ENCODE measurements at places on chromosomes 12 and 14.

GRCh38 chr14:95070748-95071435, 86.4 kb downstream of the DICER1 start:
- DNase-seq: no peak

DNA sequence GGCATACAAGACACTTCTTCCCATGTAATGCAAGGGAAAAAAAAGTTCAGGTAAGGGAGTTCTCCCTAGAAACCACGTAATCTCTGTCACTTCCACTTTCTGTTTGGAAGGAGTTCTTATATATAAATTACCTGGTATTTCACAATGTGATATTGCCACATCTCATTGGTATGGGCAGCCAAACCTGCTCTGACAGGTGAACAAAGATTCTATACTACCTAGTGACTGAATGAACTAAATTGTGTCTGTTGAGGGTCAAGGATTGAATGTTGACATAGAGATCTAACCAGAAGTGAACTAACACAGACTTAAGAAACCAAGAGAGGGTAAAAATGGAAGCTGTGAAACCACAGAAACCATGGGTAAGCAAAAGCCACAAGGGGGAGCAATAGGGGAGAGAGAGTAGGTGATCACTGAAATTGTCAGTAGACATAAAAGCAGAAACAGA, 161.3 kb downstream of the RPL10L start:
- DNase-seq: no peak

GRCh38 chr12:47085815-47086252, 6.1 kb upstream of the AMIGO2 start:
- peak; percentile 92 for DNase-seq

DNA sequence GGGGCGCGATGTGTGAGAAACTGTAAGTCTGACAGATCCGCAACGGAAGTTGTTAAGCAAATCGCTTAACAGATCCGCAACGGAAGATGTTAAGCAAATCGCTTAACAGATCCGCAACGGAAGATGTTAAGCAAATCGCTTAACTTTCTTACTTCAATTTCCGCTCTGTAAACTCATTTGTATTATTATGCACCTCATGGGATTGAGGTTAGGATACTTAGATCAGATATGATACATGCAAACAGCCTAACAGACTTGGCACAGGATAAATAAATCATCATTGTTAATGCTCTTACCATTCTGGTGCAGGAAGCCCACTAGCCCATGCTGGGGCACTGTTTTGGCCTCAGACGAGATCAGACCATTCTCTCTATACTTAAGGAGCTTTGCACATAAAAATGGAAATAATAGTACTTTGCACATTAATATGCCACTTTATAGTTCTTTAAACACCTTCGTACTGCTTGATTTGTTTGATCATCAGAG, 399 bp downstream of the NCAPD2 start:
- DNase-seq: no peak

GRCh38 chr14:37708481-37708880, 113.1 kb downstream of the TTC6 start:
- no peak for DNase-seq

DNA sequence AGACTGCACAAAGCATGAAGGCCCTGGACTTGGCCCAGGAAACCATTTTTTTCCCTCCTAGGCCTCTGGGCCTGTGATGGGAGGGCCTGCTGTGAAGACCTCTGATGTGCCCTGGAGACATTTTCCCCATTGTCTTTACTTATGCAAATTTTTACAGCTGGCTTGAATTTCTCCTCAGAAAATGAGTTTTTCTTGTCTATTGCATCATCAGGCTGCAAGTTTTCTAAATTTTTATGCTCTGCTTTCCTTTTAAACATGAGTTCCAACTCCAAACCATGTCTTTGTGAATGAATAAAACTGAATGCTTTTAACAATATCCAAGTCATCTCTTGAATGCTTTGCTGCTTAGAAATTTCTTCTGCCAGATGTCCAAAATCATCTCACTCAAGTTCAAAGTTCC, 43.7 kb upstream of the TRHDE start:
- no peak for DNase-seq
